ENCODE measurements at places on chromosomes 11 and 22.

DNA sequence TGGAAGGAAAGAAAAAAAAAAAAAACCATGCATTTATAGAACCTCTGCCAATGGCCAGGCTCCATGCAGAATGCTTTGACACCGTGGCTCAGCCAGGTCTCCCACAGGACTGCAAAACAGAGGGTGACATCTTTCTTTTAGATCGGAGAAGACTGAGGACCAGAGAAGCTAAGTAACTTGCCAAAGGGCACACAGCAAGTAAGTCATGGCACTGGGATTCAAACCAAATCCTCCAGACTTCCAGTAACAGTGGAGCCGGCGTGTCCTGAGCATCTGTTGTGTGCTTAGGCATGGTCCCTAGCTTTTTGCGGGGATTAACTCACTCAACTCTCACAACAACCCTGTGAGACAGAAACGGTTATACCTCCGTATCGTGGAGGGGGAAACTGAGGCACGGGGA lies 20.7 kb downstream of the MGAT3 start:
- no peak for DNase-seq

DNA sequence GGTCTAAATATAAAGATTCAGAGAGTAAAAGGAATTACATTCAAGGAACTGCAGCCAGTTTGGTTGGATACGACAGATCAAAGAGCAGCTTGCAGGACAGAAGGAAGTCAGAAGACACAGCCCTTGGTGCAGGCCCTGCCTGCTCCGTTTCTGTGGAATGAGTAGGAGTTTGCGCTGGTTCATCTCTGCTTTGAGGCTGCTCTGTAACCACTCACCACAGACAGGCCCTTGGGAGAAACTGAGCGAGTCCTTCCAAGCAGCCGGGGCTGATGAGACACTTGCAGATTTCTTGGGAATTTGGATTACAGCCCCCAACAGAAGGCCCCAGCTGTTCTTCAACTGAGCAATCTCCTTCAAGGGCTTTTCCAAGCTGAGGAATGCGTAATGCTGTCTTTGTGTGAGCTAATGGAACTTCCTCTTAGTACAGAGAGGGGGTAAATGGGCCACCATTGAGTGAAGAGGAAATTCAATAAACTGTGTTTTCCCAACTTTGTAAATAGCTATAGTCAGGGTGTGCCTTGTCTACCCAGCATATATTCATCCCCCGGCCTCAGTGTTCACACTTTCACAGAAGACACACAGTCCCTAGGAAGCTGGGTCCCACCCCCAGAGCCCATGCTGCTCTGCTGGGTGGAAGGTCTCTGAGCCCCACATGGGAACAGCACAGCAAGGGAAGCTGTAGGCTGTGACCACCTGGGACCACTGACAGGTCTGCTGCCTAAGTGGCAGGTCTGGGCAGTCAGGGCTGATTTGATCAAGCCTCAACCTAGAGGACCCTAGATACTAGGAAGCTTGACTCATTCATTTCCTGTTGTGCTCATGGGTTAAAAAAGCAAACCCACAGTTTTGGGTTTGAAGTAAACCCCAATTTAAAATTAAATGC lies 16.6 kb downstream of the IL10RA start:
- DNase-seq, result no peak

DNA sequence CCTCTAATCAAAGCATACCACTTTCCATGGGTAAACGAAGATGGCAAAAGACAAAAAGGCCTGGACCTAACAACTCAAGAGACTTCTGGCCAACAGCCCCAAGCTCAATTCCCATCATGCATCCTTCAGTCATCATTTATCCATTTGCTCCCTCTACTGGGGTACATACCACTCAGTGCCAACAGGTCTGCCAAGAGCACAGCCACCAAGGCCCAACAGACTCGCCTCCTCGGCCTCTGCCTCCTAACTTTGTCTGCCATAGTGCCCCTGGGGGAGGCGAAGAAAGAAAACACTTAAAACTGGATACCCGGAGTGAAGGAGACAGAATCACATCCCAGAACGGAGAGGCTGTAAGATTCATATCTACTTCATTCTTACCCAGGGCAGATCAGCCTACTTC lies 1.1 kb downstream of the HYOU1 start:
- DNase-seq, result peak; percentile 31

DNA sequence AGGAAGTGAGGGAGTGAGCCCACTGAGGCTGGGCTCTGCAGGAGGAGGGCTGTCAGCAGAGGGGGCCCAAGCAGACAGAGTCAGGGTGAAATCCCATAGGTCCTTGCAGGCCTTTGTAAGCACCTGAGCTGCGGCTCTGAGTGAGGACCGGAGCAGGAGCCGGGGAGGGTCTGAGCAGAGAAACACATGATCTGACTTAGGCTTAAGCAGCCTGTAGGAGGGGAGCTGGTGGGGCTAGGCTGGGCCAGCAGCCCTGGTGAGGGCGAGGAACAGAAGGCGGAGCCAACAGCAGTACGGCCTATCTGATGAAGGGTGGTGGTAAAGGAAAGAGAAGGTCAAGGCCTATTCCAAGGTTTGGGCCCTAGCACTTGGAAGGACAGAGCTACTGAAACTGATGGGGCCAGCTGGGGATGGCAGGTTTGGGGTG lies 26.9 kb upstream of the CBX7 start:
- DNase-seq, result no peak

DNA sequence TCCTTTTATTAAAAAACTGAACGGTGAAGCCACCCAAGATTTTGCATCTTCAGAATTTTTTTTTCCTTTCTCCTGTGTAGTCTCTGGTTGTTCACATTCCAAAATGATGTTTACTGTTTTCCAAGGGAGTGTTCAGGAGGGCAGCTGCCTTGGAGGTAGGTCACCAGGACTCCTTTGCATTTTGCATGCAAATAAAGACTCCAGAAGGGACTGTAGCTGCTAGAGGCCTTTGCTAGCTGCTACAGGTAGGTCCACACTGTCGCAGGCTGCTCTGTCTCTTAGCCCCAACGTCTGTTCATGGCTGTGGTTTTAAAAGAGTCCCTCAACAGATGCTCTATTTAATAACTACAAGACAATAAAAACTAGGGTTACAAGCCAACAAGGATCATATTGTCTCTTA lies 11.4 kb downstream of the CTSC start:
- no peak for DNase-seq

GRCh38 chr11:18615628-18616392 lies 16.2 kb downstream of the MISFA start:
- no peak for DNase-seq

GRCh38 chr11:1864831-1865665 lies 12.2 kb downstream of the LSP1 start:
- no peak for DNase-seq
